ENCODE measurements at places on chromosomes 13 and 19. TPM values are rescaled to one million over a fixed set of nuclear protein-coding genes. Genes with fewer than 3 reads are reported as not detected.

The SLAIN1 gene
- 31.2 TPM for polyA plus RNA-seq

The CABP5 gene
- polyA plus RNA-seq: not detected

The SLITRK1 gene
- not detected for polyA plus RNA-seq

The PTH2 gene
- polyA plus RNA-seq: not detected

The RAB8A gene
- polyA plus RNA-seq: 82.2 TPM

The HSPB6 gene
- not detected for polyA plus RNA-seq

The DCT gene
- 0.37 TPM for polyA plus RNA-seq

The GRIK5 gene
- polyA plus RNA-seq: 0.09 TPM

The CYP4F2 gene
- not detected for polyA plus RNA-seq

The MIA gene
- not detected for polyA plus RNA-seq

The NUDT15 gene
- polyA plus RNA-seq: 7.2 TPM

Measured in naive thymus-derived CD4-positive, alpha-beta T cell (primary cell).